EL (cell line): ENCODE measurements at places on chromosomes 3 and 15.

- no peak for DNase-seq
Measured at GRCh38 chr15:37550360-37551024, 383.9 kb upstream of the TMCO5A start.

GRCh38 chr3:155404486-155404885 lies 111.0 kb upstream of the STRIT1 start:
- no peak for DNase-seq

DNA sequence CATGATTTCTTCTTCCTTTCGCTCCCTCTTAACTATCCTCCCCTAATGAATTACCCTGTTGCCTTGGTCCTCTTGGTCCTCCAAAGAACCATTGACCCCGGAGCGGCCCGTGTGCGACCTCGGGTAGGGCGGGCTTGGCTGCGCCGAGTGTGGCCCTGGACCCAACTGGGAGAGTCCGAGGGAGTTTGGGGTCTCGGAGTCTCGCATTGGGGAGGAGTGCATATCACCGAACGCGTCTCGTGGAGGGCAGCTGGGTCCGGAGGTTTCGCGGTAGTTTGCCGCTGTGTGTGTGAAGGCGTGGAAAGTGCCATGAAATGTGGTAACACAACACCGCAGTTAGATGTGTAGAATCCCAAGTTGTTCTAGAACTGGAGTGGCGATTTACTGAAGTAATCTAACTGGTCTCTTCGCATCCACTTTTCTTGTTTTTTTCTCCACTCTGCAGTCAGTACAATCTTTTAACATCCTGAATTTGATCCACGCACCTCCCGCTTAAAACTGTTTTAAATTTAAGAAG lies 363 bp downstream of the GTF2E1 start:
- peak; percentile 30 for DNase-seq

DNA sequence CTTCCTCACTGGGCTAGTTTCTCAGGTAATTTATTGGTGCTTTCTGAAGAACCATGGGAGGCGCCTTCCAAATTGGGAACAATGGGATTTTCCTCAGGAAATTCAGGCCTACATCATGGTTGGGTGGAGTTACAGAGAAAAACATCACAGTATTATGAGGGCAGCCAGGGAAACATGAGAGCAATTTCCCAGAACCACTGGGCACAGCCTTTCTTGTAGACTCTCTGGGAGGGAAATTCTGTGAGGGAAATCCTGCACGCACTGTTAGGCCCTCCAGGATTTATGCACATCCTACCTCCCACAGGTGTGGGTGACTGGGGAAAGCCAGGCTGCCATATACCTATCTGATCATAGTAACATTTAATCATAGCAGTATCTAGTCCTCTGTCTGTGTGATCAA lies 13.2 kb downstream of the POPDC2 start:
- DNase-seq = no peak

DNA sequence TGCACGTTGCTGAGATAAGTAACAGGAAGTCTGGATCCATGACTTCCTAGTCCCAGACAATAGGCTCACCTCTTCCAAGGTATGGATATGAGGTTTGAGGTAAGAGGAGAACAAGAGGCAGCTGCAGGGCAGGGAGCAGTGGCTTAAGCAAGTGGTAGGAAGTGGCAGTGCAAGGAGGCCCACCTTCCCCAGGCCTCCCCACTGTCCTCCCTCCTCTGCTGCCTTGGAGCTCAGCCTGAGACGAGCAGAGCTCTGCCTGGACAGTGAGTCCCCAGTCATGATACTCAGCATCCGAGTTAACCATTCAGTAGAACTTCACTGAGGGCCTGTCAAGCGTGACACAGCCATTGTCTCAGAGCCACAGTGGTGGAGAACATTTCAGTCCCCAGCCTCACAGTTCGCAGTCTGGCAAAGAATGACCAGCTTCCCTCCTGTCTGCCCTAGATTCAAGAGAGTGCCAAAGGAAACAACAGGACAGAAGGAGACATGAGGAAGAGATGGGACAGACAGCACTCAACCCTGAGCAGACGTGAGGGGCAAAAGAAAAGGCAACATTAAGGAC lies 41.4 kb upstream of the BOC start:
- no peak for DNase-seq

GRCh38 chr3:105285653-105286241 lies 81.0 kb upstream of the ALCAM start:
- DNase-seq = no peak

DNA sequence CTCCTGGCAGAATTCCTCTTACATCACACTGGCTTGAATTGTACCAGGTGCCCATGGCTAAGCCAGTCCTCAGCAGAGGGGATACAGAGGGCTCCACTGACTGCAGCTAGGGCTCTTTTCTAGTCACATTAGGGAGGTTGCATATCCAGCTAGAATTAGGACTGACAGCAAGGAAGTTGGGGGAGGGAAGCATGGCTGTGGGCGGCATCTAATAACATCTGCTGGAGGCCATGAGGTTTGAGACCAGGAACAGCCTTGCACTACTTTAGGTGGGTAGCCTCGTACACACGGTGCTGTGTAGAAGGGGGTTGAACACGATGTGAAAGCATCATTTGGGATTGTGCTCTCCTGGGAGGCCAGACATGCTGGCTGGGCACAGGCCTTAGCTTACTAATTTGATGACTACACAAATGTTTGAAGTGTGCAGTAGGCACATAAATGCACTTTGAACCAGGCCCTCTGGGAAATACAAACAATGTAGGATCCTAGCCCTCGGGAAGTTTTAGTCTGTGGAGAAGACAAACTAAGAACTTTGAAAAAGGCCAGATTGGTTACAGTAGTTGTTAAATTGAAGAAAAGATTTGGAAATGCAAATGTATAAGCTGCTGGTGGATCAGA lies 30.2 kb downstream of the CHCHD6 start:
- no peak for DNase-seq

DNA sequence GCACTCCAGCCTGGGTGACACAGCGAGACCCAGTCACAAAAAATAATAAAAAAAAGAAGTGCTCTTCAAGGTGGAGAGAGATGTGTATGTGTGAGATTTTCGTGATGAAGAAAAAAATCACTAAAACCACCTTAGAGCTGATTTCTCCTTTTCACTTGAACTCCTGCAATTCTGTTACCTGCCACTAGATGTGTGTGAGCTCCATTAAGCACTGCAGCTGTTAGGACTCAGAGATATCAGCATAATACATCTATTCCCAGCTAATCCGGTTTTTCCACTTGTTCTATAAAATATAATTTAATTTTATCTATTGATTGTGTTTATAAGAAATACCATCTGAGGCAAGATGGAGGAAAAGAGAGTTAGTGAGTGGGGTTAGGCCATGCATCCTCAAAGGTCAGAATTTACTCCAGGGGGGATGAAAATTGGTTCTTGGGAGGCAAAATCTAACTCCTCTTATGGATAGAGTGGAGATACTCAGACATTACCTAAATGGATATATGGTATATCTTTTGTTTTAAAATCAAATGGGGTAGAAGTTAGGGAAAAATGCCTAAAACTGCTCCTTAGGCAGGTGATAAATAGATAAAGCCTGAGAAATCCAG lies 152.7 kb downstream of the IL20RB start:
- DNase-seq = peak; percentile 31

- peak; percentile 10 for DNase-seq
Measured at GRCh38 chr3:136787349-136787748, 31.6 kb upstream of the SLC35G2 start.

DNA sequence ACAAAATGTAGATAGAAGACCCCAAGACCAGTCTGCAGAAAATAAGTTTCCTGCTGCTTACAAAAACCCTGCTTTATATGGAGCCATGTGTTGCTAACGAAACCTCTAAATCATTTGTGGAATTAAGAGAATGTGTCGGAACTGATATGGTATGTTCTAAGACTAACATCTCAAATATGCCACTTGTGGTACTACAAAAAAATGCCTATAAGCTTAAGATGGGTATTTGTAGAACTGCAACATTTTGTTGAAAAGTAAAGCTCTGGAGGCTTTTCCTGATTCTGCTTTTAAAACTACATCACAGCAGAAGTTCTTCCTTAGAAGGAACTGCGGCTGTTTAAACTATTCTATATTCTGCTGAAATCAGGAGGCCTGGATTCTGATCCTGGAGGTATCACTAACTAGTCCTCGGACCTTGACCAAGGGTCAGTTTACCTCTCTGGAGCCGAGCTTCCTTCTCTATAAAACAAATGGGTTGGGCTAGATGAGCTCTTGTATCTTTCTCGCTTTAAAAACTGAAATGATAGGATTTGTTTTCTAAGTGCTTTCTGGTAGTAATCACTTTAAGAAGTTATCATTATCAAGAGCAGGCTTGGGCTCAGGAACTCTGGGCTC lies 74.9 kb downstream of the RAD18 start:
- peak; percentile 95 for DNase-seq

DNA sequence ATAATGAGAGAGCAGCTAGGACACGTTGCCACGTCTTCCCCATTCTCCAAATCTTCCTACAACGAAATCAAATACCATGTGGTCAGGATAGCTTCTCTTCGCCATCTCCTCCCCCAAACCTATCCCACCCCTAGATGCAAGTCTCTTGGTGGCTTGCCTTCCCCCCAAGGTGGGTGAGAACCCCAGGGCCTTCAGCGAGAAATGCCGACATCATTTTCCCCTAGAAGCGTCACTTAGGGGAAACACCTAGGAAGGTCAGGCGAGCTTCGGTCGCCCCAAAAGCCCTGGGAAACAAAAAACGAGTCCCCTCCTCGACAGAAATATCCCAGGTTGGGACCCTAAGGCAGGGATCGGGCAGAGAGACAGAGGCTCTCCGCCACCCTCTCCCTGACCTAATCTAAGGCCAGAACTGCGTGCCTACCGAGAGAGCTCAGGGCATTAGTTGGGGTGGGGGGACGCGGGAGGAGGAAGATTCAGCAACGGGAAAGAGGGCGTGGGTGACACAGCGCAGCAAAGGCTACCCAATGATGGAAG lies 502 bp downstream of the DPH3 start:
- DNase-seq = no peak

DNA sequence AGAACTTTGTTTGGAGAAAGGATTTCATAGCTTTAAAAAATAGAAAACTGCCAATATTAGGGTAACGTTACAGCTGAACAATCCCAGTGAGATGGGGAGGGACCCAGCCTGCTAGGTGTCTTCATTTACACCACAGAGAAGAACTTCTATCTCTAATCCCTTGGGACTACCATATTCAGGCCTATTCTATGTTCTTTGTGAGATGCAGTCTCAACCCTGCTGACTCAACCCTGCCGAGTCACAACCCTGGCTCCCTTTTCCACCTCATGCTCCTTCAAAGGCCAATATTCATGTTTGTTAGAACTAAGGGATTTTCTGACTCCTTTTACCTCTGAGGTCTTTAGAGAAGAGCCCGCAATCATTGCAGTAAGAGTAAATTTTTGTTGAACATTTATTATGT lies 350.5 kb downstream of the EPHB1 start:
- no peak for DNase-seq

GRCh38 chr15:71082803-71083202 lies 32.5 kb upstream of the THSD4 start:
- DNase-seq = no peak

GRCh38 chr15:75430259-75430658 lies 21.2 kb downstream of the SIN3A start:
- no peak for DNase-seq

- DNase-seq = no peak
Measured at GRCh38 chr15:48868023-48868422, 9.9 kb upstream of the EID1 start.

- peak; percentile 58 for DNase-seq
Measured at GRCh38 chr15:91947683-91948608, 94.4 kb downstream of the SLCO3A1 start.

- peak; percentile 89 for DNase-seq
Measured at GRCh38 chr15:96330064-96330449, 443 bp upstream of the NR2F2 start.

DNA sequence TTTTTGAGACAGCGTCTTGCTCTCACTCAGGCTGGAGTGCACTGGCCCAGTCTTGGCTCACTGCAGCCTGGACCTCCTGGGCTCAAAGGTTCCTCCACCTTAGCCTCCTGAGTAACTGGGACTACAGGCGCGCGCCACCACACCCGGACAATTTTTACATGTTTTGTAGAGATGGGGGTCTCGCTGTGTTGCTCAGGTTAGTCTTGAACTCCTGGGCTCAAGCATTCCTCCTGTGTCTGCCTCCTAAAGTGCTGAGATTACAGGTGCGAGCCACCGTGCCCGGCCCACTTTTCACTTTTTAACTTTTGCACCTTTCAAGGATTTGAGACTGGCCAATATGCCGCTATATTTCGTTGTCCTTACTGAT lies 750 bp upstream of the ITGB5 start:
- no peak for DNase-seq
